HS-5 (cell line): ENCODE measurements at places on chromosomes 2 and 18.

DNA sequence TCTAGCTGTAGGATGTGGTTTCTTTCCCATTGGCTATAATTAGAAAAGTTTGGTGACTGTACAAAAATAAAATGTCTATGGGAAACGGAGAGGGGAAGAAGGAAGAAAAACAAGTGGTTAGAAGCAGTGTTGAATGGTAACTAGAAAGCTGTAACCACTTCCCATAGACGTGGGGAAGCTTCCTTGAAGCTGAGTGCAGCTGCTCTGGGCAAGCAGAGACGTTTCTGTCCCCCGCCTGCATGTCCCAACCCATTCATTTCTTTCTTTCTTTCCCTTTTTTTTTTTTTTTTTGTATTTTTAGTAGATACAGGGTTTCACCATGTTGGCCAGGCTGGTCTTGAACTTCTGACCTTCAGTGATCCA is 367.8 kb upstream of the HS6ST1 start:
- no peak for DNase-seq

DNA sequence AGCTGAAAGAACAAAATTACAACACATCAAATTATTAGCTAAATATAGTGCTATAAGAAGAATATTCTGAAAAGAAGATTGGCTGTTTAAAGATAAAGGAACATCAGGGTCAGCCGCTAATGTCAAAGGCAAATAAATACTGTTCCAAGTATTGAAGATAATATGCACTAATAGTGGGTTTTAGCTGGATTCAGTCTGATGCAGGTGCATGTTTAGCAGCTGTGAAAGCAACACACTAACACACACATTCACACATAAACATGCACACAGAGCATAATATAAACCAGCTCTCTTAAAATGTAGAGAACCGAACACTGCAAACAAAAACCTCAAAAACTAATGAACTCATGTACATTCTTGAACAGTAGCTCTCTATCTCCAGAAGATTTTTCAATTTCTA is 634.6 kb downstream of the ERBB4 start:
- DNase-seq = no peak

GRCh38 chr2:84636080-84636971 is 120.0 kb downstream of the DNAH6 start:
- no peak for DNase-seq

GRCh38 chr18:44813586-44813985 is 132.9 kb downstream of the SETBP1 start:
- no peak for DNase-seq

DNA sequence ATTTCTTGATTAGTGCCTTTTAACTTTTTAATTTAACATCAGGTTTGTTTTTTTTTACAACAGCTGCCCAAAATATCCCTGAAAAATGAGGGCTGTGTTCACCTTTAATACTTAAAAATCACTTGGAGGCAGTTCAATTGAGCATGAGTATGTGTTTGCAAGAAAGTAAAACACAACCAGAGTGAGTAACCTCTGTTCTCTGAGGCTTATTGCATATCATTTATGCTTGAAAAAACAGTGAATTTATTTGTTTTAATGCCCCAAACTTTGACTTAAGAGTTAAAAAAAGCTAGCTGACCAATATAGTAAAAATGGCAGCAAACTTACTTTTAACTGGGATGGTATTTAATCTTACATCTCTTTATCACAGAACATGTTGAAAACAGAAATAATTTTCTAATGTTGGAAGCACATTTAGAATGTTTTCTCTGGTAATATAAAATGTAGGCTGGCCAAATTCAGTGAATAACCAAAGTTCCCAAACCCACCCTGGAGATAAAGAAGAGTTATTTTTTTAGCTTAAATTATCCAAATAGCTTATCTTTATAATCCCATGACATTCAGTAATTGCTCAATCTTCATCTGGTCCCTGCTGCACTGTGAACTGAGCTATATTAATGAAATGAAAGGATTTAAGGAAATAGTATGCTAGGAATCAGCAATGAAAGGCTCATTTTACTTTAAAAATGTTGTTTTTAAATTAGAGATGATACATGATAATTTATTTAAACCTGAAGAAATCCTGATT is 24.8 kb upstream of the EFEMP1 start:
- no peak for DNase-seq

DNA sequence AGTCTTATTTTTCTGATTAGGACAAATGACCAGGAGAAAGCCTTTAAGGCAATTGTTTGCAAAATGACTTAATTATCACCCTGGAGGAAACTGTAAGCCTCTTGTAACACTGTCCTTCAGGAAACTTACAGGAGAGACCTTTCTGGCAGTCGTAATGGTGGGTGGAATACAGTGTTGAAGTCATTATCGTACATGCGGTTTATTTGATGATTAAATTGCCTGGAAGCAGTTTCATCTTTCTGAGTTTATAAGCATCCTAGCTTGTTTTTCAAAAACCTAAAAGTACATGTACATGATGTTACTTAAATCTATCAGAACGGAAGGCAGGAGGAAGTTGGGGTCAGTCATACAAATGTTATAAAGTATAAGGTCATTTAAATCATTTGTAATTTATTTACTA is 86.2 kb upstream of the RAB27B start:
- DNase-seq = no peak

- no peak for DNase-seq
Observed at GRCh38 chr2:206708286-206708685, 9.9 kb downstream of the DYTN start.

GRCh38 chr2:149894760-149895159 is 307.2 kb upstream of the MMADHC start:
- no peak for DNase-seq

- no peak for DNase-seq
Observed at GRCh38 chr2:198653311-198653710, 804.4 kb downstream of the SATB2 start.

- peak; percentile 46 for DNase-seq
Observed at GRCh38 chr18:56124186-56124585, 514.2 kb downstream of the TXNL1 start.

DNA sequence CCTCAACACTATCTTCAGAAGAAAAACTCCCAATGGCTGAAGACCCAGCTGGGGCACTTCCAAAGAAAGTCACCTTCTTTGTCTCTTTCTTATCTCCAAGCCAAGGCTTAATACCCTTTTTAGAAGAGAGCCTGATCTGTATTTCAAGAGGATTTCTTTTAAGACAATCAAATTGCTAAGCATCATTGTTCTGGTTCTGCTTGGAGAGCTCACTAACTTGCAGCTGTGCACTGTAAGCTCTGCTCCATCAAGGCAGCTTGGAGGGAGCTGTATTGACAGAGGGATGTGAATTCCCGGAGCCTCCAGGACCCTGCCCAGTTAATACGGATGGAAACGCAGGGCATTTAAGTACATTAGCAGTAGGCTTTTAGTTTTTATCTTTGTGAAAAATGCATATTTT is 253.1 kb downstream of the TDRD15 start:
- no peak for DNase-seq

DNA sequence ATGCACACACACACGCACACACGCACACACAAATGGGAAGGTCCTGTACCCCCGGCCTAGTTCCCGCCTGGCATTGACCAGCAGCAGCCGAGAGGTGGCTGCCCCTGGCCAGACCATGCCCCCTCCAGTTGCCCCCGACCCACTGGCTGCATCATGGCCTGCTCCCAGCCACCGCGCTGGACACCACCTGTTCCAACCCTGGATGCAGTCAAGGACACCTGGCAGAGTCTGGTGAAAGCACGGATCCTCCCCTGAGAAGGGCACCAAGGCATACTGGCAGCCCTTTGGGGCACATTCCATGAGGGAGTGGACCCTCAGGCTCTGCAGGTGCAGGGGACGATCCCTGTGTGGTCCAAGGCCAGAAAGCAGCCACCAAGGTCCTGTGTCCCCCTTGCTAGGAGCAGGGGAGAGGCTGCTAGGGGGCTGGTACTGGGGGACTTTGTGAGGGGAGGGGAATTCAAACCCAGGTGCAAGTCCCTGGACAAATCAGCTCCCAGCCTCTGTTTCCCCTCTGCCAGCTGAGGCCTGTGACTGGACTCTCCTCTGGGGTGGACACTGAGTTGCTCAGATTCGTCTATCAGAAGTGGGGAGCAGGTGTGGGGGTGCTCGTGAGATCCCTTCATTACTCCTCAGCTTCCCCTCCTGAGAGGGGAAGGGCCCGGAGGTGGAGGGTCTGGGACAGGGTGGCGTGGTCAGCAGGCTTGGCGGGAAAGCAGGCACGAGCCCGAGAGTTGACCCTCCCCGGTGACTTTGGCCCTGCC is 3.5 kb downstream of the ESPNL start:
- DNase-seq = no peak

DNA sequence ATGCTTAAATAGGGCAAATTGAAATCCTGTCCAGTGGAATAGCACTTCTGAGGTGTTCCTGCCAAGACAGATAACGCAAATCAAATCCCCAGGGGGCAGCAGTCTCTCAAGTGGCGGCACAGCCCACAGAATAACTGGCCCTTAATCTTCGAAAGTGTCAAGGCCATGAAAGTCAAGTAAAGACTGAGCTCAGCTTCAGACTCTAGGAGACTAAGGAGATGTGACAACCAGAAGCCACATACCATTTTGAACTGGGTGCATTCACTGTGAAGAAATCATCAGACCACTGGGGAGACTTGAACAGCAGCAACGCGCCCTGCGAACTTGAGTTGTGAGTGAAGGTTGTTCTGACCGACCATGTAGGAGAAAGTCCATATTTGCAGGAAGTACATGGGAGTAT is 66.0 kb upstream of the ASAP2 start:
- DNase-seq = no peak

DNA sequence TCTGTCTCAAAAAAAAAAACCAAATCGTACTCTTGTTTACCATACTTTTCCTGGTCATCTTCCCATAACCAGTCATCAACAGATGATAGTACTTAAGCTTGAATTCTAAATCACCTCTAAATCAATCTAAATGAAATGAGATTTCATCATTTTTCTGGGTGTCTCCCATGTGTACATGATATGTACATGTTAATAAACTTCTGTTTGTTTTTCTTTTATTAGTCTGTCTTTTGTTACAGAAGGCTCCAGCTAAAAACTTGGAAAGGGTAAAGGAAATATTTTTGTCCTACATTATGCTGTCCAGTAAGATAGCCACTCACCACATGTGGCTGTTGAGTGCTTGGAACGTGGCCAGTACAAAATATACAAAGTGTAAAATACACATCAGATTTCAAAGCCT is 78.7 kb upstream of the MSH6 start:
- DNase-seq = no peak

DNA sequence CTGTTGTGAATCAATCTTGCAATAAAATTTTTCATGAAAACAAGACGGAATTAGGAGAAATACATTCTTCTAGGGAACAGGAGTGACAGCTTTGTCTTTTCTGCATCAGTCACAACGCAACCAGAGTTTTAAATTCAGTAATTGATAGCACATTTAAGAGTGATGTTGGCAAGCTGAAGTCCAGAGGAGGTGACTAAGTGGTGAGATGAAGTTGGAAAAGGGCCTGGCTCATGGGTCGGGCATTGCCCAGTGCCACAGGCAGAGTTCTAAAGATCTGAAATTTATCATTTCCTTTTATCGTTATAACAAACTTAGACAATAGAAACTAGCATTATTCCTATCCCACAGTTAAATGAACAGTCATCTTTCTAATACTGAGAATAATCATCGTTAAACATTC is 764.6 kb upstream of the ZEB2 start:
- peak; percentile 11 for DNase-seq

DNA sequence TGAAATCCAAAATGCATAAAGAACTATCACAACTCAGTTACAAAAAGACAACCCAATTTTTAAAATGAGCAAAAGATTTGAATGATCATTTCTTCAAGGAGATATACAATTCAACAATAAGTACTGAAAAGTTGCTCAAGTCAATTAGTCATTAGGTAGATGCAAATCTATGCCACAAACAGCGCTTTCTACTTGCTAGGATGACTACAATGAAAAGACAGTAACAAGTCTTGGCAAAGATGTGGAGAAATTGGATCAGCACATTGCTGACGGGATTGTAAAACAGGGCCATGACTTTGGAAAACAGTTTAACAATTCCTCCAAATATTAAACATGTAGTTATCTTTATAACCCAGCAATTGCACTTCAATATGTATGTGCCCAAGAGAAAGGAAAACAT is 166.3 kb upstream of the MC4R start:
- DNase-seq = no peak

- no peak for DNase-seq
Observed at GRCh38 chr2:134919341-134920210, 954 bp downstream of the CCNT2 start.

- peak; percentile 55 for DNase-seq
Observed at GRCh38 chr2:64036034-64036705, 16.9 kb upstream of the VPS54 start.

GRCh38 chr2:21067859-21068537 is 24.1 kb upstream of the APOB start:
- DNase-seq = no peak
